ENCODE measurements at places on chromosomes 16 and 17.

DNA sequence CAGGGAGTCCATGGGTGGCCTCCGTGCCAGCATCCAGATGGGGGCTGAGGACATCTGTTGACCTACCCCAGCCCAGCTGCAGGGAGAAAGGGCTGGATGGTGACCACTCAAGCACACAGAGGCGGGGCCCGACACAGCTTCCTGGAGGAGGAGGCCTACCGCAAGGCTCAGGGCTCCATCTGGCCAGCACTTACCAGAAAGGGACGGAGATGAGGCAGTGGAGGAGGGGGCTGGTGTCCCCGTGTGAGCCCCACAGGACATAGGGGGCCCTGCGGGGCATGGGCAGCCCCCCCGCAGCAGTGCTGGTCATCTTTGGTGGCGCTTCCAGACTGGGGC is 147.5 kb upstream of the CIBAR2 start:
- no peak for DNase-seq

DNA sequence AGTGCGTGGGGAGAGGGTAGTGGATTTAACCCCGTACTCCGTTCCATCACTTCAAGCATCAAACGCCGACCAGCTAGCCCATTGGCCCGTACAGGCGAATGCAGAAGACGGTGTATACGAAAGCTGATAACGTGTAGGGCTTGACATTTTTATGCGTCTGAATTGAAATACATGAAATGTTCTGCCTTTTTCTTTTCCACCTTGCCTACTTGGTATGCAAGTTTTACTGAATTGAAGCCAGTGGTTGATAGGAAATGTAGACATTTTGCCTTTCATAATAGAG is 834 bp upstream of the STAT3 start:
- no peak for DNase-seq

DNA sequence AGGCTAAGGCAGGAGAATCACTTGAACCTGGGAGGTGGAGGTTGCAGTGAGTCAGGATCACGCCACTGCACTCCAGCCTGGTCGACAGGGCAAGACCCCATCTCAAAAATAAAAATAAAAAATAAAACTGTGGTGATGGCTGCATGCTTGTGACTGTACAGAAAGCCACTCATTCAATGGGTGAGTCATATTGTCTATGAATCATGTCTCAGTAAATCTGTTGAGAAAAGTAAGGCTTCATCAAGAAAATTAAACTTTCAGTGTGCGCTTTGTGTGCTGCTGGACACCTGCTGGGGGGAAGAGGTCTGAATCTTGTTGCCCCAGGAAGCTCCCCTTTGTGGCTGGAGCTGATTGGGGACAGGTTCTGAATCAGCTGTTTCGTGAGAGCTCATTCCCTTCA is 11.3 kb downstream of the NUBP1 start:
- no peak for DNase-seq

DNA sequence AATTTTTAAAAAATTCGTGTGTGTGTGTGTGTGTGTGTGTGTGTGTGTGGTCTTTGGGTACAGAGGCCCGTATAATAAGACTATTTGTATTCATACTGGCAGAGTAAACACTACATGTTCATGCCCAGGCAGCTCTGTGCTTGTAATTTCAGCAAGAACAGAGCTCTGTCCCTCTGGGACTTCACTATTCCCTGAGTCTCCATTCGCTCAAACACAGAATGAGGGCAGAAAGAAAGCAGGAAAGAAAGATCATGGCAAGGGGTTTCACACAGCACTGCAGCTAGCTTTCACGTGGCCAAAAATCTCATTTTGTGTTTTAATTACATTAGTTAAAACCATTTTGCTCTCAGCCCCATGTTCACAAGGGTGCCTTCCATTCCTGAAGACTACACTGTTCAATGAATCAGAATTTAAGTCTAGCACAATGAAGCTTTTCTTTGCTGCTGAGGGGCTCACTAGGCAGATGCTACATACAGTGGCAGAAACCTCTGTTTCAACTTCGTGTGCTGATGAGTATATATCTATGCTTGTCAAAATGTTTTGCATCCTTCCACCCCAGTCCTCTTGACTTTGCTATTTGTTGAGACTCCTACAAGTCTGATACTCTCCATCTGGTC is 198.4 kb upstream of the C17orf78 start:
- DNase-seq = no peak

- DNase-seq = no peak
Observed at GRCh38 chr17:55432358-55433028, 10.9 kb upstream of the MMD start.

DNA sequence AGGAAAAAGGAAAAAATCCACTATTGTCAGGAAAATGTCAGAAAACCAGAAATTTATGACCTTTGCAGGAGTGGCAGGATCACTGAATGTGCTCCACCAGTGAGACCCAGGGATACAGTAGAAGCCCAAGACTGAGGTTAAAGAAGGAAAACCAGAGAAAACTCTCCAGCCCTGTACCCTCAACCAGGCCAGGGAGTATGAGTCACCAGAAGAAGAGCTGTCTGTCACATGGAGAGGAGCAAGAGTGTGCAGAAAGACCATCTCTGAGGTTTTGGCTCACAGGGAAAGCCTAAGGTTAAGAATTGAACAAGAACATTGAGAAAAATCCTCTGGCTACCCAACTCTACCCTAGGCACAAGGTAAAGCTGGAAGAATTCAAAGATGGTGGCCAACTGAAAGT is 47.6 kb upstream of the MON1B start:
- no peak for DNase-seq

- peak; percentile 43 for DNase-seq
Observed at GRCh38 chr16:57519796-57520360, 16.5 kb downstream of the CCDC102A start.

GRCh38 chr16:49009204-49009603 is 272.4 kb downstream of the CBLN1 start:
- no peak for DNase-seq

DNA sequence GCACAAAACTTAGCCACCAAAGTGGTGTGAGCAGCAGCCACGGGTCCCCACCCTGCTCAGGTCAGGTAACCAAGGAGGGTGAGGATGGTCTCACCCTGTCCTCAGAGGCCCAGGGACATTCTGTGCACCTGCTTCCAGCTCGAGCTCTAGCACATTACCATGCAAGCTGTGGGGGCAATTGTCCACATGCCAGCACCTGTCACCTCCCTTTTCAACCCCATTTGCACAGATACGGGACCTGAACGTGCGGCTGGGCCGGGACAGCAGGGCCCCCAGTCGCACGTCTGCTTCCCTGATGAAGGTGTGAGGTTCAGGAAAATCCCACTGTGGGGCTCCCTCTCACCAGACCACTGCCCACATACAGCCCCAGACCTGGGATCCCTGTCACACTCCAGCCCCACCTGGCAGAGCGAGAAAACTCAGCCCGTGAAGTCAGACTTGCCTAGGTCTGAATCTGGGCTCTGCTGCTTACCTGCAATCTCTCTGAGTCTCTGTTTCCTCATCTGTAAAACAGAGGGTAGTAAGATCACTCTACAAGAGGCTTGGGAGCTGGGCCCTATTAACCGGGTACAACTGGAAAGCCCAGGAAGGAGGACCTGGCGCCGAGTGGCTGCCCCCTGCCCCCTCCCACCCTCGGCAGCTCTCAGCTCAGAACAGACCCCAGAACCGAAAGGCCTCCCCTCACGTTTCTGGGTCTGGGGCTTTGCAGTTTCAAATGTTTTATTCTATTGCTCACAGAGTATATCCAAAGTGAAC is 7.9 kb downstream of the WFIKKN2 start:
- DNase-seq = no peak

DNA sequence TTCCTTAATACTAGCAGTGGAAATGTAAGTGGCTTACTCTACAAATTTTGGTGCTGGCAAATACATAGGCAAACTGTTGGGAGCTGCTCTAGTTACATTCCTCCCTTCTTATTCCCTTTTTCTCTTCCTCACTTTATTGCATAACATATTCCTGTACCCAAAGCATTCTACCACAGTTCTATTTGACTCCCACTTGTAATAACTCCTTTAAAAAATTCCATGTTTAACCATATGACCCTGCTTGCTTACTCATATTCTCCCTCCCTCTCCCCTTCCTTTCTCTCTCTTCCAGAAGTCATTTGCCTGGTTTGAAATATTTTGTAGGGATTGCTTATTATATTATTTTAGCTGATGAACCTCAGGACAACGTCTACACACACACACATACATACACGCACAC is 22.7 kb downstream of the NQO1 start:
- DNase-seq = no peak

GRCh38 chr16:88274847-88275246 is 107.9 kb upstream of the ZNF469 start:
- no peak for DNase-seq

GRCh38 chr16:47983999-47984580 is 171.7 kb downstream of the ABCC12 start:
- DNase-seq = no peak

- DNase-seq = no peak
Observed at GRCh38 chr16:25198021-25198420, 18.7 kb upstream of the AQP8 start.

- DNase-seq = no peak
Observed at GRCh38 chr16:81796035-81796434, 16.9 kb downstream of the PLCG2 start.

- no peak for DNase-seq
Observed at GRCh38 chr17:9233271-9233599, 211.9 kb downstream of the NTN1 start.

GRCh38 chr17:72353502-72353901 is 232.7 kb downstream of the SOX9 start:
- DNase-seq = no peak

DNA sequence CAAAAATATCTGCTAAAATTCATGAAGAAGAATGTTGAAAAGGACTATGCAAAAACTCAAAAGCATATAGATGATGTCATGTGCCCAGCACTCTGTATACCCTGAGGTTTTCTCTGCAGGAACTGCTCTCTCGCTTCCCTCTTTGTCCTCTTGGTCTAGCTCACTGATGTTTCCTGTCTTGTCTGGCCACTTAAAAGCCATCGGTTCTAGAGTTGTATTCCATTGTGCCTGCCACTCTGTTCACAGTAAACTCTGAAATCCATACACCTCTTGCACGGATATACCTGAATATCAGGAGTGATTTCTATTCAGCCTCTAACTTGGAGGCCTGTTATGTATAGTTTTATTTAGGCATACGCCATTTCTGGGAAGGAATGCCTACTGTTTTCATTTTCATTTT is 101.0 kb upstream of the CNTNAP4 start:
- DNase-seq = no peak

DNA sequence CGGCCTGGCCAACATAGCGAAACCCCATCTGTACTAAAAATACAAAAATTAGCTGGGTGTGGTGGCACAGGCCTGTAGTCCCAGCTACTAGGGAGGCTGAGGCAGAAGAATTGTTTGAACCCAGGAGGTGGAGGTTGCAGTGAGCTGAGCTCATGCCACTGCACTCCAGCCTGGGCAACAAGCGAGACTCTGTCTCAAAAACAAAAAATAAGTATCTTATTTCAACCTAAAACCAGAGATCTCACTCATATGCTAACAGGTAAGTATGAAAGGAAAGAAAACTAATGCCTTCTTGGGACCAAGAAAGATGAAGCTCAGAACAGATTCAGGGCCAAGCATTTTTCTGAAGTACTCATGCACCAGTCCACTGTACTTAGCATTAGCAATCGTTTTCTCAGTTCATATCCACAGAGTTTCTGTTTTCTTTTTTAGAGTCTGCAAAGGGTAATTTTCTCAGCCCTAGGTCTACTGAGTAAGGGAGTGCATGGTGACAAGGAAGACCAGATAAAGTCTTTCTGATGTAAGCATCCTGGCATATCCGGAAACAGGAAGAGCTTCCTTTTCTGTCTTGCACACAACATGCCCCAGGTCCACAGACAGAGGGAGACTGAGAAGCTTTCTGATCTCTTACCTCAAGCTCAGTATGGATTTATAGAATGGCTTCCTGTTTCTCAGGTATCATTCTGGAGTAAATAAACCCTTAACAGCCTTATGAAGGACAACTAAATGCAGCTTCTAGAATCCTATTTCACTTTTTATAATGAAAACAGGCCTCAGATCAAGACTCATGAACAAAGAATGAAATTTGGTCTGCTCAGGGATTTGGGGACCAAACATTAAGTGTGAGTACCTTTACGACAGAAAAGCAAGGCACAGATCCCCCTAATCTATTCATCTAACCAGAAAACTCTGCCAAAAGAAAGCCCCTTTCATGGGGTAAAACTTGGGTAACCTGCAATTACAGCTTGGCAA is 38.7 kb upstream of the FOXJ1 start:
- no peak for DNase-seq

DNA sequence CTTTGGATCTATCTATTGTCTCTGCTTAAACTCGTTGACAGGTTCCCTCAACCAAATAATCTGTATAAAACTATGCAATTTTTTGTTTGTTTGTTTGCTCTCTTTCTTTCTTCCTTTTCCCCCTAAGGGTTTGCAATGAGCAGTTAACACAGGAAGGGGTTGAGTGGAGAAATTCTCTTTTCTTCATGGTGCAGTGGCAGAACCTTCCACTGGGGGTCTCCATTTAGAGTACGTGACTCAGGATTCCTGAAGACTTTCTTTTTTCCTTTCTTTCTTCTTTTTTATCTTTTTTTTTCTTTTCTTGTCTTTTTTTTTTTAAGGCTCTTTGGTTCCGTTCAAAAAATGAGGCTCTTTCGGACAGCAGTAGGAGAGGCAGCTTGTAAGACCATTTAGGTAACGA is 19.5 kb upstream of the RBFOX1 start:
- no peak for DNase-seq

GRCh38 chr17:77836557-77837041 is 121.9 kb upstream of the TNRC6C start:
- no peak for DNase-seq

- DNase-seq = no peak
Observed at GRCh38 chr17:15890279-15890892, 54.5 kb upstream of the ADORA2B start.

DNA sequence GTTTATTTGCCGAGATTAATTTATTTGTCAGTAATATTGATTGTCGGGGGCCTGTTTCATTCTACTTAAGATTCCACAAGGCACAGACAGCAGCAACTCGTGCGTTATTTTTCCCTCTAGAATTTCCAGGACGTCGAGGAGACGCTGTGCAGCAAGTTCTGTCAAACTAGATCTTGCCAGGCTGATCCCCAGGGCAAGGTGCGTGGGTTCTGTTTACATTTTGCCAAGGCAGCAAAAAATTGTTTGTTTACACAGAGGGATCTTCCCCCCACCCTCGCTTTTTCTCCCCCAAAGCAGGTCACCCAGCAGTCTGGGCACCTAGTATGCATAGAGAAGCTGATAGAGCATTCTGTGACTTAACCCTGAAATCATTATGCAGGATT is 111.4 kb downstream of the IRX3 start:
- no peak for DNase-seq

DNA sequence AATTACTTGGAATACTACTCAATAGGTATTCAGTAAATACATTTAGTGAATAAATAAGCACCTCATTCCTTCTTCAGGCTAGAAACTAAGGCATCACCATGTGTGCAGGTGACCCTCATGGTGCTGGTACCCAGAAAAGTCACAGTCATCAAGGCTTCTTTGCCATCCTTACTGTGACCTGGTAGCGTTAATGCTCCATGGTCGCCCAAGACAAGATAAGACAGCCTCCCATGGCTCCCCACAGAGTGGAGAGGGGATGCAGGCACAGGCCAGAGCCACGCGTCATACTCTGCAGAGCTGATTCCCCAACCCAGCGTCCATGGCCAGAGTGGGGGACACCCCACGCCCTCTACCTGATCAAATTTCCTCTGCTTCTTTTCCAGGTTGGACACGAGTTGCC is 73.8 kb downstream of the NDE1 start:
- DNase-seq = no peak

Measured in forelimb muscle (tissue), 1 donor.